ENCODE measurements at places on chromosomes 3 and 15.

- no peak for DNase-seq
Measured at GRCh38 chr3:134611516-134611915, 39.3 kb downstream of the KY start.

GRCh38 chr3:149180057-149180573 lies 41.5 kb downstream of the CP start:
- DNase-seq: no peak

- no peak for DNase-seq
Measured at GRCh38 chr3:72323773-72324172, 524.5 kb downstream of the SHQ1 start.

DNA sequence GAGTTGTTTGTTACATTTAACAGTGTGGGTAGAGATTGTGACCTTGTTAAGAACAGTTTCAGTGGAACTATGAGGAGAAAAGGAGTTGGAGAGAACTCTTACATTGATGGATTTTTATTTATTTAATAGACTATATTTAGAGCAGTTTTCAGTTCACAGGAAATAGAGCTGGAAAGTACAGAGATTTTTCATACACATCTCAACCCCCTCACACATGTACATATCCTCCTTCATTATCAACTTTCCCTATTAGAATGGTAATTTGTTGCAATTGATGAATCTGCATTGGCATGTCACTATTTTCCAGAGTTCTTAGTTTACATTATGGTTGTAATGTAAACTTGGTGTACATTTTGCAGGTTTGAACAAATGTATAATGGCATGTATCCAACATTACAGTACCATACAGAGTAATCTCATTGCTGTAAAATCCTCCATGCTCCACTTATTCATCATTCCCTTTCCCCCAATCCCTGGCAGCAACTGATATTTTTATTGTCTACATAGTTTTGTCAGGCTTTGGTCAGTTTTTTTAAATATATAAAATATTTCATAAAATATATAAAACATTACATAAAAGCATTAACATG lies 756.6 kb upstream of the DPPA4 start:
- DNase-seq: no peak

DNA sequence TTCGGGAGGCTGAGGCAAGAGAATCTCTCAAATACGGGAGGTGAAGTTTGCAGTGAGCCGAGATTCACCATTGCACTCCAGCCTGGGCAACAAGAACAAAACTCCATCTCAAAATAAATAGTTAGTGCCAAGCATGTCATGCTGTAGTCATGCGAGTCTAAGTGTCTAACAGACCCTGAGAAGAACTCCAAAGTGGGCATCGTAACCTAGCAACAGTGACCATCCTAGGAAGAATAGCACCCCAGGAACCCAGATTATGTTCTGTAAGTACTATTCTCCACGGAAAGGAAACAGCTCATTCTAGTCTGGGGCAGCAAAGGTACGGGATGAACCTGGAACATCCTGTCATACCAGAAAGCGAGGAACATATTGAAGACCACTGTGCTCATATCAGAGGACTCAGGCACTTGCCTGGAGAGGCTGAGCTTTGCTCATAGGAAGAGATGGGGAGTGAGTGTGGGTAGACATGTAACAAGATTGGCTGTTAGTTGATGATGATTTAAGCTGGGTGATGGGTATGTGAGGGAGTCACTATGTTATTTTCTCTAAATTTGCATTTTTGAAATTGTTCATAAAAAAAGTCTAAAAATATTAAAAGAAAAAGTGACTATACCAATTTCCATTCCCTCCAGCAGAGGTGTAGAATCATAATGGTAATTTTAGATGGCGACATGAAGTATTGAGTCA lies 31.7 kb downstream of the BCL2L10 start:
- no peak for DNase-seq

DNA sequence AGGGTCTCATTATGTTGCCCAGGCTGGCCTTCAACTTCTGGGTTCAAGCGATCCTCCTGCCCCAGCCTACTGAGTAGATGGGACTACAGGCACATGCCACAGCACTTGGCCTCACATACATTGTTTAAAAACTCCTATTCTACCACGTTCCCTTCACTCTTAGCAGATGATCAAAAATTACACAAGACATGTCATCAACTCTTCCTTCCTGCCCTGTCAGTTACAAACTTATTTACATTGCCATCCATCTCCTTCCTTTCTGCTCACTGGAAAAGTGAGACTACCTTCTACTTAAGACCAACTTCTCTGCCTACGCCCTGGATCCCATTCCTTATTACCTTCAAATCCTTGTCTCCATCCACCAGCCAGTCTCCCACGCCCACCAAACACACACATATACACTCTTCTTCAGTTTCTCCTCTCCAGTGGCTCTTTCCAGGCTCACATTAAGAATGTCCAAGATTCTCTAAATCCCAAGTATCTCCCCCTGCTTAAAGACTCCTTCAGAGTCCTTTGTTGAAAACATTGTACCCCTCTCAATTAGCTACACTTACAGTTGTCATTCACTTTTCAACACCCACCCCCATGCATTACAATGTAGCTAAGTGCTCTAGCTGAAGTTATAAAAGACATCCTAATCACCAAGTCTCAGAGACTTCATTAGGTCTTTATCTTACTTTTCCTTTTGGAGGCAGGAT lies 4.3 kb downstream of the PEAK1 start:
- no peak for DNase-seq

DNA sequence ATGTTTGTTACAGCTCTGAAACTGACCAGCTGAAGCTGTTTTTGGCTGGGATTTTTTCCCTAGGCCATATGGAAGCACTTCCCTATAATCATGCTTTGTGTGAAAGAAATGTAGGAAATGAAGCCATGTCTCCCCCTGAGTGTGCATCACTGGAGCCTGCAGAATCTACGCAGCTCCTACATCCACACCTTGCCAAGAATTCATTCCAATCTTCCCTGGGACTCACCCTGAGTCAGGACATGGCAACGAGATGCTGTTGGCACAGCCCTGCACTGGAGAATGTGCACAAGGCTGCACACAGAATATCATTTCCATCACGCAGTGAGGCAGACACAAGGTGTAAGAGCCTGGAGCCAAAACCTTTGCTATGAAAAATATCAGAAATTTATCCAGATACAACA lies 189.5 kb downstream of the ADAMTSL3 start:
- no peak for DNase-seq

DNA sequence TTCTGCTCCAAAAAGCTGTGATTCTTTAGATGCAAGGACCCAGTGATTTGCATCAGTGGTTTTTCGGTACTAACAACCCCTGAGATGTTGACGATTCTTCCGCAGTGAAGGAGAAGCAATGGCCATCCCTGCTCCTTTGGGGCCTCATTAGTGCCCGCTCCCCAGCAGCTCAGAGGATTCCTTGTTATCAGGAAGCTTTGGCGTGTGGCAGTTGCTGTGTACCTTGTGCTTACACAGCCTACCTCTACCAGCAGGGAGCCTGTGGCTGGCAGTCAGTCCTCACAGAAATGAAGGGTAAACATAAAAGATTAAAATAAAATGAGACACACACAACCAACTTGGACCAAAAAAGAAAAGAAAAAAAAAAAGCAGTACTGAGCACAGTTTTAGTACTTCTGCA lies 55.2 kb downstream of the CNTN3 start:
- DNase-seq: no peak

DNA sequence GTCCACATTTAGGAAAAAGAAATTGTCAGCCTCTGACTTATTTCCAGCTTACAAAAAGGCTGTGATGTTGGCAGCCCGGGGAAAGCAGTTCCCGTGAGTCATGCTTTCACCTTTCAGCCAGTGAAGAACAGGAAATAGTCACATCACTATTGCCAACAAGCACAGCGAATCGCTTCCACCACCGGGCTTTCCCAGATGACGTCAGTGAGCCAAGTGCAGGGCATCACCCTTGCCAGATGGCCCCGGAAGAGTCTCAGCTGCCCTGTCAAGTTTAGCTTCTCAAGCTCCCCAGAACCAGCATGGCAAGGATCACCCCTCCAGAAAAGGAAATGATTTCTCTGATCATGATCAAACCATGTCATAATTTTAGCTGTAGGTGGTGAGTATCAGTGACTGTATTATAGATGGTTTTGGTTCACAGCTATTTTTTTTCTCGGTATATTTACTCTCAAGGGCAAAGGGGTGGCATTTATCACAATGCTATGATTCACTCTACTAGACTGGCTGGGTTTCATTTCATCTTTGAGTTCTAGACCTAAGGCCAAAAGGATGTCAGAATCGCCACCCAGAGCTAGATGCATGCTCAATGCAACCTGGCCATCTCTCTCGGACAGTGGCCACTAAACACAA lies 32.9 kb downstream of the B3GNT5 start:
- no peak for DNase-seq

- DNase-seq: no peak
Measured at GRCh38 chr3:126927401-126927750, 55.5 kb upstream of the PLXNA1 start.

GRCh38 chr15:72184165-72184811 lies 13.3 kb downstream of the GRAMD2A start:
- no peak for DNase-seq

DNA sequence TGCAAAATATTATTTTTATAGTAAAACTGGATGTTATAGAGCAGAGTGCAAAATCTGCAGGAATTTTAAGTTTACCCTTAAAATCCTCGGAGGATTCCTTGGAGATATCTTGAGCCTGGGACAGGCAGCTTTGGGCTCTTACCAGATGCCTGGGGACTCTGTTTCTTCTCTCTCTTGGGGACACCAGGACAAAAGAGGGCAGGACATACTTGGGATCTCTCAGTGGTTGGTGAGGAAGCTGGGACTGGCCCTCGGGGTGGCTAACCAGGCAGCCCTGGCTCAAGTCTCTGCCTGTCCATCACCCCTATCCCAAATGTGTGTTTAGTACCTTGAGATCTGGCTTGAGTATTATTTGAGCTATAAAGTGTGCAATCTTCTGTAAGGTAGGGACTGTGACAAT lies 38.6 kb downstream of the TKT start:
- no peak for DNase-seq

GRCh38 chr3:55818485-55818884 lies 331.4 kb upstream of the WNT5A start:
- DNase-seq: no peak

DNA sequence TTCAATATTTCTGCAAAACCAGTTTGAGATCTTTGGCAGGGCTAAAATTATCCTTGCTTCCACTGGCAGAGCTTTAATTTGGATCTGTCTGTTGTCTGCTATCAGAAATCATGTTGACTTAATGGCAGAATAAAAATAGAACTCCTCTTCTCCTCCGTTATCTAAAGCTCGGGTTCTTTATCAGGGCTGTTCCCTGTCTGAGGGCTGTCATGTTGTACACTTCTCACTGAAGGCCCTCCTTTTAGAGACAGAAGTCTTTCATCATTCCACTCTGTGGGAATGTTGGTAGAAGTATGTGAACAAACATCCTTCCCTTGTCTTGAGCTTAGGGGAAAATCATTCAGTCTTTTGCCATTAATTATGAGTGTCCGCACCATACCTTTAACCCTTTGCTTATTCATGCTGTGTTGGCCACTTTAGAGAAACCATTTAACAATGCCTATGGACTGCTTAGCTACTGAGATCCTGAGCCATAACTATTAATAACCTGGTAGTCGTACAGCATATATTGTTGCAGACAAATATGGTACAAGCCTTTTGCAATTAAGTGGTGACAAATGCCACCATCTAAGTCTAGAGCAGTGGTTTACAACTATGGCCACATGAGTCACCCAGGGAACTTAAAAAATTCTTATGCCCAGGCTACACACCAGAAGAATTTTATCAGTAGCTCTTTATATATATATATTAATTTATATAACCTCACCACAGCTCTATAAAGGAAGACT lies 226.0 kb upstream of the TPM1 start:
- DNase-seq: no peak

GRCh38 chr3:139252719-139253118 lies 91.1 kb upstream of the MRPS22 start:
- no peak for DNase-seq

DNA sequence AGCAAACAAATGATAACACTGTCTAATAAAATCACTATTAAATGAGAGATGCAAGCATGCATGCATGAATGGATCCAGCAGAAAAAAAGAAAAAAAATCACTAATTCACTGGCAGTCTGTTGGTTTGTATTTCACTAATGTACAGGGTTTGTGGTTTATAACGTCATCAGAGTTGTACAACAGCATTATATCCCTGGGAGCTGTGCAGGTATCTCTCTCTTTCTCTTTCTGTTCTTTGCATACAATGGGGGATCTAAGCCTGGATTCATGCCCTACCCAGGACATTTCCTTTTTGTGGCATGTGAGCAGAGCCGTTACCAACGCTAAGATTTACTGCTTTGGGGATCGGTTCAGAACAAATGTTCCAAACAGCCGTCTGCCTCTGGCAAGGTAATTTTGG lies 229.5 kb downstream of the SOX2 start:
- DNase-seq: no peak

DNA sequence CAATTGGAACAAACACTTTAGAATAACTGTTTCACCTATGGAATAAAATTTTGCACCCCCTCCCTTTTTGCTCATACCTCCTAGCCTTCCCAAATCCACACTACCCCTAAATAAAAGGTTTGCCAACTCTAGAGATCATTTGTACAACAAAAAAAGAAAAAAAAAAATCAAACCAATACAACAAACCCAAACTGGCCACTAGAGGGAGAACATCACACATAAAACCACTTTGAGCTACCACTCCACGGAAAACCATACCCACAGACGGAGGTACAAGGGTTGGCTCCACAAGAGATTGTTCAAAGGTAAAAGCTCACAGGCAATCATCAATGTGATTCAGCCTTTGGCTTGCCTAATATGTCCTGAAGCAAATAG lies 47.6 kb downstream of the SETMAR start:
- DNase-seq: no peak

DNA sequence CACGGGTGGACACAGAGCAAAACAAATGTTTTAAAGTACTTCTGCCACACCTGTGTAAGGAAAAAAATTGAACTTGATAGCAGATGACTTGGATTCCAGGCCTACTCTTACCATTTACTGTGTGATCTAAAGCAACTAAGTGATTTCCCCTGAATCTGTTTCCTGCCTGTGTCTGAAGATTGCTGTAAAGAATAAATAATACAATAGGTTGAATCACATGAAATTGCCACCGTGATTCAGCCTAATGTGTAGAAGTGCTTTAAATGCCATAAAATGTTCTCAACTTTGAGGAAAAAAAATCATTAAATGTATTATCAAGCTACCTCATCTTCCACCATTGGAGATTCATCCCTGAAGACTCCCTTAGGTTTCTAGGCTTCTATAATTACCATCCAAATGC lies 27.6 kb upstream of the NUDT16 start:
- no peak for DNase-seq

DNA sequence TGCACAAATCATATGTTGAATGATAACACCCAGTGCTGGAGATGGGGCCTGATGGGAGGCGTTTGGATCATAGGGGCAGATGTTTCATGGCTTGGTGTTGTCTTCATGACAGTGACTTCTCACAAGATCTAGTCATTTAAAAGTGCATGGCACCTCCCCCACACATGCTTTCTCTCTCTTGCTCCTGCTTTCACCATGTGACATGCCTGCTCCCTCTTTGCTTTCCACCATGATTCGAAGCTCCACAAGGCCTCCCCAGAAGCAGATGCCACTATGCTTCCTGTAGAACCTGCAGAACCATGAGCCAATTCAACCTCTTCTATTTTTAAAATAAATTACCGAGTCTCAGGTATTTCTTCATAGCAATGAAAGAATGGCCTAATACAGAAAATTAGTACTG lies 17.8 kb upstream of the SH3BP5 start:
- no peak for DNase-seq

Measured in iPS DF 19.7 (cell line).